Glutamatergic neuron (in vitro differentiated cells): ENCODE measurements at places on chromosomes 3 and 15.

DNA sequence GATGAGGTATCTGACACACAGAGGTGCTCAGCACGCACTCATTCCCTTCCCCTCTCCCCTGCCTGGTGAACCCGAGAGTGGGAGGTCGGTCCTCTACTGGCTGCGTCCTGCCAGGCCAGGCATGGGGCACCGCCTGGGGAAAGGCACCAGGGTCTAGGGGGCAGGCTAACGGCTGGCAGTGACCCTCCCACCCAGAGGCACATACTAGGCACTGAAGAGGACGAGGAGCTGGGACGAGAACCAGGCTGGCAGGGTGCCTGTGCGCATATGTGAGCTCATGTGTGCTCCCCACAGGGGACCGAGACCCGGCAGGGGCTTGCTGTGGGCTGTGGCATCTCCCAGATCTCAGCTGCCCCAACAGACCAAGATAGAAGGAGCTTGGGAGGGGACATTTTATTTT lies 86.7 kb downstream of the IQSEC1 start:
- no peak for DNase-seq

- no peak for DNase-seq
Observed at GRCh38 chr3:128736601-128737000, 10.6 kb downstream of the RAB7A start.

DNA sequence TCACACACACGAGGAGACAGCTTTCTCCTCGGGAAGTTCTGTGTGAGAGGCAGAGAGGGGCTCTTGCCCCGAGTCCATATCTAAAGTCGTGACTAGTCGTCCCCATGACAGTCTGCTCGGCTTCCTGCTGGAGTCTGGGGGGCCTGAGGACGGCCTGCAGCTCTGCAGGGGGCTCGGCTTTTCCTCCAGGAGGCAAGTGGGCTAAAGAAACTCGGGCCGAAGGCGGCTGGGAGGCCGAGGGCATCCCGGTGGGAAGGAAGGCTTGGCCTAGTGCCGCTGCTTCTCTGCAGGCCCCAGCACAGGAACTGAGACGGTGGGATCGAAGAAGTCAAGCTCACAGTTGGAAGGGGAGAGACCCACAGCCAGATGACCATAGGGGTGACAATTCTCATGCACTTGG lies 25.4 kb upstream of the PIGZ start:
- DNase-seq, result no peak

DNA sequence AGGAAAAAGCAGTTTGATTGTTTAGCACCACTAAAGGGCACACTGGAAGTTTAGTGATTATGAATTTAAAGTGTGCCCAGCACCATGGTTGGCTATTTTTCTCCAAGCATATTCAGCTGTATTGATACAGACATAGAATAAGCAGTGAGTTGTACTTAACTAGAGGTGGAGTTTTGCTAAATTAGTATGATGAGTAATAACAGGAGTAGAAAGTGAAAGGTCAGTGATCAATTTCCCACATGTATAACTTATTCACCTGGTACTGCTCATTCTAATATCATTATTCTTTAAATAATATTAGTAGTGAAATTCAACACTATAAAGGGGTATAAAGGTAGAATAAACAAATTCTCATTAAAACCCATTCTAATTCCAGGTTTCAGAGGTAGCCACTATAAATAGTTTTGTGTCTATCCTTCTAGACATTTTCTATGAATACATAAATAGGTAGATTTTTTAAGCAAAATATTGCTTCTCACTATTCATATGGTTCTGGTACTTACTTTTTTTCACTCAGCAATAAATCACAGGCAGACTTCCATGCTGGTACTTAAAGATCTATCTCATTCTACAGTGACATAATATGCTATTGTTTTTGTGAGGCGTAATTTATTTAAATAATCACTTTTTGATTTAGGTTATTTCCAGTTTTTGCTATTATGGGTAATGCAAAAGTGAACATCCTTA lies 732.9 kb downstream of the VGLL3 start:
- no peak for DNase-seq
